A549 (cell line): ENCODE measurements at places on chromosomes 4 and X.

DNA sequence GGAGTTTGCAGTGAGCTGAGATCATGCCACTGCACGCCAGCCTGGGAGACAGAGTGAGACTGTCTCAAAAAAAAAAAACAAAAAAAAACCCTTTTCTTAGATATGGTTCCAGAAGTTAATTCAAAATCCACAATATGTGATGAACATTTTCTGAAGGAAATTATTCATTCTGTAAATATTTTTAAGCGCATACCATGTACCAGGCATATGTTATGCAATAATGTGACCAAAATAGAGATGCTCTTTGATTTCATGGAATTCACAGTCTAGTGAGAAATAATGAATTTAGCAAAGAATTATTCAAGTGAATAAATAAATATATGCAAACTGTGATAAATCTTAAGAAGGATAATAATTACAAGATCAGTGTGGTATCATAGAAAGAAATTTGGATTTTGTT lies 174.7 kb downstream of the GC start:
- DNase-seq, result no peak

DNA sequence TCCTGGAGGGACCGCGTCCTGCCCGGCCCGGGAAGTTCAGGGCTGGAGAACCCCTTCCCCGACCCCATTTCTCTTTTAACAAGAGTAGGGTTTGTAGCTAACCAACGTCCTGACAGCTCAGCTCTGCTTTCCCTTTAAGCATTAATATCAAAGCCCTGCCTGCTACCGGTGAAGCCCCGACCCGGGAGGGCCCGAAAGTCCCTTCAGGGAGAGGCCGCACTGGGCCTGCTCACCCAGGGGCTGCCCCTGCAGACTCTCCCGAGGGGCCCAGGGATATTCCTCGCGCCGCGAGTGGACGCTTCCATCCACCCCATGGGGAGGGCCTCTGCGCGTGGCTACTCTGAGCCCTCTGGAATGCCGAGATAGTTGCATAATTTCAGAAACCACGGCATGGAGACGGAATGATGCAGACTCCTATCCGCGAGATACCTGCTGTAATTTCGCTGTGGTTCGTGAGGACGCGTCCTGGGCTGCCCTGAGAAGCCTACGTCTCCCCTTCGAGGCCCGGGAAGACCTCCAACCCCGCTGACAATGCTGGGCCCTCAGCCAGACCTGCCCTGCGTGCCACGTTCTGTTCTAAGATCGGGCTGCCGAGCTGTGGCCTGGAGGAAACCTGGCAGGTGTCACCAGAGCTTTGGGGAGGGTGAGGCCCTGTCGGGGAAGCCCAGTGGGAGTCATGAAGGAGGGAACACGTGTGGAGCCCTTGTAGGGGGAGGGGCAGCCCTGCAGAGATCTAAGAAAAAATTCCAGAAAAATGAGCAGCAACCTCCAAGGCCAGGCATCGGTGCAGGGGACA lies 999 bp upstream of the CTBP1 start:
- no peak for DNase-seq

GRCh38 chr4:992297-993110 lies 700 bp downstream of the SLC26A1 start:
- DNase-seq, result peak; percentile 74

GRCh38 chrX:17633546-17633945 lies 103.7 kb upstream of the SCML1 start:
- DNase-seq, result no peak

- no peak for DNase-seq
Measured at GRCh38 chr4:170736710-170737109, 647.0 kb upstream of the AADAT start.

DNA sequence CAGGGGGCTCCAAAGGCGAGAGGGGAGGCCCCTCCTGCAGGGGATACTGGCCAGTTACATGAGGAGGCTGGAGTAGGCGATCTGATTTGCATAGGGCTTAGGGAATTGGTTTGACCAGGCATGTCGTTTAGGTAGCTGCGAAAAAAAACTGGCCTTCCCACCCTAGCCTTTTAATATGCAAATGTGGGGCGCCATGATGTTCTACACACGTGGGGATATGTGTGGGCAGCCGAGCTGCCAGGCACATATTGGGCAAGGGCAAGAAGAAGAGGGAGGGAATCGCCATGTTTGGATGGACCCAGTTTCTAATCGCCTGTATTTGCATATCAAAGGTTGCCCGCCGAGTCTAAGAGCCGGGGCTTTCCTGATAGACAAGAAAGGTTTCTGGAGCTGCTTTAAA lies 121.3 kb downstream of the PRKX start:
- DNase-seq, result no peak

DNA sequence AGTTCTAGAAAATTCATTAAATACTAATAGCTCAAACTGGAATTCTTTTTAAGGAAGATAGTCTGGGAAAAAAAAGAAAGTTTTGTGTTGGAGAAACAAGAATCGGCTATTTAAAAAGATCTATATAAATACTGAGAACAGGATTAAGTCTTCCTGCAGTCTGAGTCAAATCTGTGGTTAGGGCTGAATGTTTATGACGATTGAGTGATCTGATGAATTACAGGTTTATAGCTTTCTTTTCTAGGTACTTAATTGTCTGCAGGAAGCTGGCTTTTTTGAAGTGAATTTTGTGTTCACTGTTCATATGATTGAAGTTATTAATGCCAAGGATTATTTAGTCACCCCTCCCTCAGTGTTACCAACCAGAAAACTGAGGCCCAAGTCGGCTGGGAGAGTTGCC lies 42.2 kb downstream of the TLL1 start:
- DNase-seq, result no peak

DNA sequence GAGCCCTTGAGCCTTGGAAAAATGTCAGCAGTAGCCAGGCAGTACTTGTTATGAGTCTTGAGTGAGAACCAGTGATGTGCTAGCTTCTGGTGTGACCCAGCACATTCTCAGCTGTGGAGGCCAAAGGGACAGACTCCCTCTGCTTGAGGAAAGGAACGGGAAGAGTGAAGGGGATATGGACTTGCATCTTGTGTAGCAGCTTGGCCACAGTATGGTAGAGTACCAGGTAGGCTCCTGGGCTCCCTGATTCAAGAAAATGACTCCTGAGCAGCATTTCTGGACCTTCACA lies 1601.9 kb upstream of the ADGRL3 start:
- DNase-seq, result no peak

DNA sequence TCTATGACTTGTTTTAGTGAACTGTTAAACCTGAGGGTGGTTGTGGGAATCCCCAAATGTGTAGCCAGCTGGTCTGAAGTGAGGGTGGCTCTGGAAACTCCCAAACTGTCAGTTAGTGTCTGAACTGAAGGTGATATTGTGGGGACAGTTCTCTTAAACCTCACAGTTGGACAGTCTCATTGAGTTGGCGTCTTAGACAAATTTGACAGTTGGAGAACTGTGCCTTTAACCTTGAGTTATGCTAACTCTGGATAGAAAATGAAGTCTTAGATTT lies 20.7 kb upstream of the CTSO start:
- DNase-seq, result no peak

DNA sequence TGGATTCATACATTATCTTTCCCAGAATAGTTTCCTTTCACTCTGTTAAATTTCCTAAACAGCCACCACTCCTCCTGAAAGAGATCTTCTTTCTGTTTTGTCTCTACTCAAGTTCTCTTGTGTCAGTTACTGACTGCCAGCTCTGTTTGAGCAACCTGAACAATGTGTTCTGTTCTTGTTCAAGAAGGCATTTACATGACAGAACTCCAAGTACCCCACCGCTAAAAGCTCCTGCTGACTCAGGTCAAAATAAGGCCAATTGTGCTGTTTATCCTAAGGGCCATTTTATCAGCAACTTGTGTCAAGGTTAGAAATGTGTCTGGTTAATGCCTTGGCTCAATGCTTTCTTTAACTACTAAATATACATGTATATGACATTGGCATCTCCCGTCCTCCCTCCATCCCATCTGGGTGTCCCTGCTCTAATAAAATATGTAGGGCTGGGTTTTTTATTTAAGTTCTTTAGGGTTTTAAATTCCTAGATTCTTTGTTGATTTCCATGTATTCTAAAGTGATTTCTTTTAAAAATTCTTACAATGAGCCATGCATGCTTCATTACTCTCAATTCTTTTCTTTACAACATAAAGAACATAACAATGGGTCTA lies 144.3 kb upstream of the PAQR3 start:
- no peak for DNase-seq

GRCh38 chr4:143654571-143654970 lies 45.9 kb downstream of the FREM3 start:
- DNase-seq, result no peak

DNA sequence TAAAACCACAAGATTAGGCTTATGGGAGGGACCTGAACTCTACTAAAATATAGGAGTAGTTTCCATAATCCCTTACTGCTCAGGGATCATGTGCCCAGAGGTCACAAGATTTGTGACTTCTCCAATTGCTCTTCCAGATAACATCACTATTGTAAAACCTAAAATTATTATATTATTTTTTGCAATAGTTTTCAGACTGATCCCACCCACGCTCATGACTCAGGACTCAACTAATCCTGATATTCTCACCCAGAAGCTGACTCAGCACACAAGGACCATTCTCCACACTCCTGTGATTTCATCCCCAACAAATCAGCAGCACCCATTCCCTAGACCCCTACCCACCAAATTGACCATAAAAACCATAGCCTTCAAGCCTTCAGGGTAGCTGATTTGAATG lies 24.0 kb upstream of the RPL34 start:
- no peak for DNase-seq

- no peak for DNase-seq
Measured at GRCh38 chr4:101400096-101400495, 52.8 kb upstream of the PPP3CA start.

GRCh38 chr4:112170451-112170993 lies 25.3 kb downstream of the FAM241A start:
- DNase-seq, result peak; percentile 60

- DNase-seq, result no peak
Measured at GRCh38 chr4:82638479-82638878, 76.7 kb upstream of the TMEM150C start.

DNA sequence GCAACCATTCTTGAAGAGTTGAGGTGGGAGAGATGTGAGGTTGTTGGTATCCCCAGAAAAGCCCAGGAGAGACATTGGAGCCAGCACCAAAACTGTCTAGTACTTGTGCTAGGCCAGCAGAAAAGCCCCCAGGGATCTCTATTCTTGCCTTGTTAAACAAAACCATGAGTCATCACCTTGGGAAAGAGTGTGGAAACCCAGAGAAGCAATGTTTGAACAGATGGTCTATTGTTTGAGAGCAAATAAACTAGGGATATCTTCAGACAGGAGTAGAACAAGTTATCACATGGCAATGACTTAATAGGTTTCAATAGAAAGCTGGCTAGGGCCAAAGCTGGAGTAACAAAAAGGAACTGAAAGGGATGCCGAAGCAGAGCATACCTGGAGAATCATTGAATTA lies 195.7 kb upstream of the CASK start:
- peak; percentile 25 for DNase-seq

GRCh38 chr4:14023036-14023435 lies 395.5 kb upstream of the BOD1L1 start:
- DNase-seq, result no peak

GRCh38 chr4:128186623-128187022 lies 101.0 kb downstream of the PGRMC2 start:
- no peak for DNase-seq

DNA sequence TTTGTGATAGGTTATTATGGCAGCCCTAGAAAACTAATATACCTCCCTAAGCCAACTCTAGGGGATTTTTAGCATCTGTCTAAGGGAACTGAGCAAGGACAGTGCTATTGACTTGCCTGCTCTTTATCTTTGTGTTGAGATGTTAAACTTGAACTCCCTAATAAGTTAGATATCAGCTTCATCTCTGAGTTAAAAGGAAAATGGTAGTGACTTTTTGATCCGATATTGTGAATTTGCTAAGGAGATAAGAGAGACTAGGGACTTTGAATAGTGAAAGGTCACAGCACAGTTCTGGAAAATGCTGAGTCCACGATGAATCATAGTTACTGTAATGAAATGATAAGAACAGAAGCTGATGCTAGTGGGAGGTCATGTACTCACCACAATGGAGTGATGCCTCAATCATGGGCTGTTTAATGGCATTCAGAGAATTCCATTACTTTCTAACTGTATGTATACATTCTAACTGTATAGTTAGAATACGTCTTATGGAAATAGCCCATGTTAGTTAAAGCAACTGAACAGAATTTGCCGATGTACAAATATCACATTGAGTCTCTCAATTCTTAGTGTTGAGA lies 147.2 kb downstream of the GLRA3 start:
- DNase-seq, result peak; percentile 57

DNA sequence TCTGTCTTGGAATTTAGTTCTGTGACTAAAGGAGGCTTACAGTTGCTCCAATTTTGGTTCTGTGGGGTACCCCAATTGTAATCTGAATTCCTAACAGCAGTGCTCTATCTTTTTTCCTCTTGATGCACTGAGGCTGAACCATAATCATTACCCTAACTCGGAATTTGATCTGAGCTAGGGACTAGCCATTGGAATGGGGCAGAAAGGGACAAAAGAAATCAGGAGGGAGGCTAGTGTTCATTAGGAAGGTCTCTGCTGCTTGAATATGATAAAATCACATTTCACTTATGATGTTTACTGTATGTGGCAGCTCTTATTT lies 2.7 kb downstream of the KLF3 start:
- DNase-seq, result no peak

GRCh38 chrX:19121898-19122640 lies at the start of gene ADGRG2:
Gene ADGRG2, minus strand, starts transcription at chrX:19122468. Its CDS starts 53,634 bp downstream, at chrX:19068834.
- peak; percentile 37 for DNase-seq

GRCh38 chr4:72702948-72703347 lies 133.9 kb upstream of the ADAMTS3 start:
- no peak for DNase-seq

DNA sequence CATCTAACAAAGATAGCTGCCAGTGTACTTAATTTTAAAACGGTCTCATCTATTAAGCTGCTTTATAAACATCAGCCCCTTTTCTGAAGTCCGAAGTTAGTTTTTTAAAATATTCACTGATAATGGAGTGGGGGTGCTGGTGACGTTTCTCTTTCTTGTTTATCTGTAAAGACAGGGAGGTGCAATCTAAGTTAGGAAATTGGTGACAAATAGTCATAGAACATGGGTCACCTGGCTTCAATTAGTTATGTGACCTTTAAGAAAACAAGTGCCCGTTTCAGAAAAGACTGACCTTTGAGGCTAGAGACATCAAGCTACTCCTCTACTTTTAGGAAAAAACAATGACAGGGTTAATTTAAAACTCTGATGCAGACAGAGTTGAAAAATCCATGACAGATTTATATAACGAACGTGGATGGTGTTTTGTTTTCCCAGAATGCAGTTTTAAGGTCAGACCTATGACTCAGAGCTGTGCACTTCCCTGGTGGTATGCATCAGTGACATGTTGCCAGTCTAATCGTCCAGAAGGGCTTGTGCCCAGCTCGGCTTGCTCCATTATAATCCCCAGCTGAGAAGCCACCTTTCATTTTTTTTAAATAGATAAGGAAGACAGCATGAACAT lies 38.2 kb downstream of the FHL1 start:
- peak; percentile 24 for DNase-seq

DNA sequence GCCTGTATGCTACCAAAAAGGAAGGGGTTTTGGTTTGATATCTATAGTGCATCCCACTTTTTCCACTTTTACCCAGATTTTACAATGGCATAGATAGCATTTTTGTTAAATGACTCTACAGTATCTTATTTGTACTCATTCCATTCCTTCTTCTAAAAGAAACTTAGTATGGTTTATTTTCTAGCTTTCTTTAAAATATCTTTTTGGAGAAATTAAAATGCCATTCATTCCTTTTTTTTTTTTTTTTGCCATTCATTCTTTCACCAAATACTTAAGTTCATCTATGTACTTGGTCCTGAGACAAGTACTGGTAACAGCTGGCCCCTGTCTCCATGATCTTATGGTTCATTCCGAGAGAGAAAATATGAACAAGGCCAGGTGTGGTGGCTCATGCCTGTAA lies 49.1 kb downstream of the MID1 start:
- no peak for DNase-seq
